ENCODE measurements at places on chromosomes 1 and 21.

- DNase-seq, result no peak
Measured at GRCh38 chr1:61284936-61285335, 202.6 kb downstream of the NFIA start.

DNA sequence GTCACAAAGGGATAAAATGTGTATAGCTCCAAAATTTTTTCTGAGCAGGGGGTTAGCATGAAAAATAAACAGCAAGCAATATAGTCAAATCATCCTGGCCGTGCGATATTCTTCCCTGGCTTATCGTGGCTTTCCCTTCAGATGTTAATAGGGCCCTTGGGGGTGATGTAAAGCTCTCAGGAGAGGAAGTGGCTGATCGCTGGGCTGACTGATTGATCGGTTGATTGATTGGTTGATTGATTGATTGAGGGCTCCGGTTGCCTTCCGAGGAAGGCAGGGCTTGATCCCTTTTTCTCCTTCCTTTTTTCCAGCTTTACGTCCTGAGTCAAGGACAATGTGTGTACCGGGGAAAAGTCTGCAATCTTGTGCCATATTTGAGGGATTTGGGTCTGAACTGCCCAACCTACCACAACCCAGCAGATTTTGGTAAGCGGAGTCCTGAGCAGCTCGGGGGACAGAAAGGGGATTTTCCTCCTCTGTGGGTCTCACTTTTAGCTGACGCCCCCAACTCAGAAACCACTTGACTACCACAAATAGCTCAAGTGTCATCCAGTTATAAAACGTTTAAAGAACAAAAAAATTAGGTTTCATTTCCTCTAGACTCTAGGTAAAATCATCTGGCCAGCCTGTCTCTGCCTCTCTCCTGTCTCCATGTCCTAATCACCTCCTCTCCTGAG is 29.5 kb downstream of the TFF3 start:
- DNase-seq, result no peak

DNA sequence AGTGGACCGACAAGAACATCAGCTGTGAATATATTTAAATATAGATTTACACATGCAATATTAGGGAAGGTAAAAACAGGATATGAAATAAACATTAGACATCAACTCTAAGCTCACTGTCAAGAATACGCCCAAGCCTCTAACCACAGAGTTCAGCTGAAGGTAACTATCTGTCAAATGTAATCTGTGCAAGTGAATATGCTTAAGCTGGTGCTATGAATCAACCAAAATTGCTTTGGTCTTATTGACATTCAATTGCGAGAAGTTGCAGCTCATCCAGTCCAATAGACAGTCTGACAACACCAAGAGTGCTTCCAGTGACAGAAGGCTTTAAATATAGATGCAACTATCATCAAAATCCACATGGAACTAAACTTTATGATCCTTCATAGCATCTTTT is 32.3 kb downstream of the USH2A start:
- no peak for DNase-seq

- DNase-seq, result no peak
Measured at GRCh38 chr1:61674221-61674620, 50.7 kb downstream of the TM2D1 start.

DNA sequence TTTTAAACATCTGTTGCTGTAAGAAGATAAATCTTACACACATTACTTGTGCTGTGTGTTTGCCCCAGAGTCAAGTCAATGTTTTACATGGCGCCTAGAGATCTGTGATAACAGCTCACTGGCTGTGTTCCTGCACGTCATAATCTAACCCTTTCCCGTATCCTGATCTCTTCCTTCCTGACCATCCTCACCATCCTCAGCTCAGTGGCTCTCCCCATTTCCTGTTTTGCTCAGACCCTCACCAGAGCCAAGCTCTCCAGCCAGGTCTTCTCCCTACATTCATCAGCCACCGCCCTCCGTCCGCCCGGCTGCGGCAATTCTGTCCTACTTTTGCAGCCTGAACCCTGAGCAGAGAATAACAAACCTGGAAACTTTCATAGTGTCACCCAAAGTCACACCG is 824.7 kb downstream of the USP25 start:
- DNase-seq, result no peak

DNA sequence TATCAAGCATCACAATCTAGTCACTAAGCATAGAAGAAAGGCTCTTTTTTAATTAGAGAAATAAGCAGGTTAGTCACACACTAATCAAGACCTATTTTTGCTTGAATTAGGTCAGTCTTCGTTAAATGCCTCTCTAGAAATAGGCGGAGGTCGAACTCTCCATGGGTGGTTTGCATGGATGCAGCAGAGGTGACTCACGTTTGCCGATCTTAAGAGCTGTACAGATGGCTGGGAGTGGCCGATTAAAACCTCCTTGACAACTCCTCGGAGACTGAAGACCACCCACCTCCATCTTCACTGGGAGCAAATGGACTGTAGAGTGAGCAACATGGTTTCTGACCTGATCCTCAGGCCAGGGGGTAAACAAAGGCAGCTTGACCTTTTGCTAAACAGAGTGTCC is 249.3 kb downstream of the ZNF648 start:
- no peak for DNase-seq

GRCh38 chr1:239139801-239140200 is 246.6 kb upstream of the CHRM3 start:
- no peak for DNase-seq

DNA sequence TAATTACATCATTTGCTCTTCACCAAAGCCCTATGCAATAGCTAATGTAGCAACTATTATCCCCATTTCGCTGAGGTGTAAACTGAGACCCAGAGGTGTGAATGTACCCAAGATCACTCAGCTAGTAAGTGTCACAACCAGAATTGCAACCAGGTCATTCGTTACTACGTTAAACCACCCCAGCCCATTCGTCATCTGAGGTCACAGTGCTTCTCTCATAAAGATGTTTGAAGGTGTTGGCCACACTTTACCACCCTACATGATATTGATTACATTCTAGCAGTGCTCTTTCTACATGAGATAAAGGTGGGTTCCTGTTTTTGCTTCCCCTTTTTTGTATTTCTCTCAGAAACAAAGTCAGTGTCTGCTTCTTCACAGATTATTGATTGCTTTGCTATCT is 195.3 kb downstream of the ZBTB18 start:
- DNase-seq, result no peak

DNA sequence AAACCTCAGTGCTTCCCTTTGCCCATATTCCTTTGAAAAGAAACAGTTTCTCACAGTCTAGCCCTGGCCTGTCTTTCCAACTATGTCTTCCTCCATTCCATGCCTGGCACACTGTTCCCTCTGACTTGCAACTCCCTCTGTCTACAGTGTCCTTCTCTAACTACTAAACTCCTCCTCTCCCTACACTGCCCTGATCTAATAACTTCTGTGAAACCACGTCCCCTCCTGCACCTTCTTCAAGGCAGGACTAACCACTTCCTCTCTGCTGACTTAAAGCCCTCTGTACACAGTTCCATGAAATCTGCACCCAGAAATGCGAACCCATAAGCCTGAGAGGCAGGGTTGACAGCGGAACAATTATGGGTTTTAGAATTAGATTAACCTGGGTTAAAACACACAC is 62.2 kb upstream of the ATP1B1 start:
- DNase-seq, result no peak

- no peak for DNase-seq
Measured at GRCh38 chr1:79472067-79472656, 465.6 kb upstream of the ADGRL4 start.

DNA sequence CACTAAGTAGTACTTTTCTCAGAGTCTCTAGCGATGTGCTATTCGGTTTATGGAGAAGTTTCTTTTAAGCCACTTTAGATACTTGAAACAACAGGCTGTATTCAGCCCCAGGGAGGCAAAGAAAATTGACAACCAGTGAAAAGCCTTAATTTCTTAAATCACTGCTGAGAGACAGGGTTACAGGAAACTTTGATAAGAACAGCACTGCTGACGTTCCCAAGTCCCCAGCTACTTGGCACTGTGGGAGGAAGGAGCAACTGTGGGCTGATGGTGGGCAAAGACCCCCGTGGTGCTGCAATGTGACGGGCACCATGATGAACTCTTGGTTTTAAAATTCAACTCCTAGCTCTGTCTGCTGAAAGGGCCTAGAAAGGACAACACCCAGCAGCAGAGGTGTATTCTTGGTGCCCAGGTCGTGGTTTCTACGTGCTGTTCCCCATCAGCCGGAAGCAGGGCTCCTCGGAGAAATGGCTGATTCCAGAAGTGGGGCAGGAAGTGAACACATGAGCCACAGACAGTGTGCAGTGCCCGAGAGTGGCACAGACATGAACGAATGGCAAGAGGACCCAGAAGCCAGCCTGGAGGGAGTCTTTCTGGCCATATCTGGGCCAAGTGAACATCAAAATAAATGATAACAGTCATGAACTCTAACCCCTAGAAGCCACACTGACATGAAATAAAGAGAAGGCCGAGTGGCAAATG is 5.3 kb downstream of the PTTG1IP start:
- DNase-seq, result no peak
